ENCODE measurements at places on chromosomes 12 and 14.

GRCh38 chr12:62760779-62761178 is 174.2 kb downstream of the PPM1H start:
- DNase-seq, result no peak

GRCh38 chr14:103372552-103373304 is 12.5 kb upstream of the MARK3 start:
- no peak for DNase-seq

DNA sequence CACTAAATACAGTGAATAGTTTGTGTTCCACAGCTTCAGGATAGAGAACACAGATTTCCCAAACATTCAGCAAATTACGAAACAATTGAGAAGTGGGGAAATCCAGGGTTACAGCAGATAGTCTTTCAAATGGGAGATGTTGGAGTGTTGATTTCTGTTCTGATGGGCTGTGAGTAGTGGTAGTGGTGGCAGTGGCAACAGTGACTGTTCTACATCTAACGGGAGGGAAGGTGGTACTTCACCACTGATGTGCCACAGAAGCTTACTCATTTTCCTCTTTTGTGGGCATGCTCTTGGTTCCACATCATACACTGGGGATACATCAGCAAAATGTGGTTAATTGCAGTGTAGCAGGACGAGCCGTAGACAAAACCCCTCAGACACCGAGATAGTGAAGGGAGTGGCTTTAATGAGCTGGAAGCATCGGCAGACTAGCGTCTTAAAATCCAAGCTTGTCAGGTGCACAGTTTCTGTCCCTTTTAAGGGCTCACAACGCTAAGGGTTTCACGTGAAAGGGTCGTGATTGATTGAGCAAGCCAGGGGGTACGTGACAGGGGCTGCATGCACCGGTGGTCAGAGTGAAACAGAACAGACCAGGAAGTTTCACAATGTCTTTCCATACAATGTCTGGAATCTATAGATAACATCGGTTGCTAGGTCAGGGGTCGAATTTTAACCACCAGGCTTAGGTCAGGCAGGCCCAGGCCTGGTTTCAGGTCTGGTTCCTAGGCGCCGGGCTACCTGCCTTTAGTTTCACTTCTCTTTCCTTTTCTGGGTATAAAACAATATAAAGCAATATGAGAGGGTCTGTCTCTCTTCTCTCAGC is 330.6 kb upstream of the FBXO33 start:
- DNase-seq, result no peak

DNA sequence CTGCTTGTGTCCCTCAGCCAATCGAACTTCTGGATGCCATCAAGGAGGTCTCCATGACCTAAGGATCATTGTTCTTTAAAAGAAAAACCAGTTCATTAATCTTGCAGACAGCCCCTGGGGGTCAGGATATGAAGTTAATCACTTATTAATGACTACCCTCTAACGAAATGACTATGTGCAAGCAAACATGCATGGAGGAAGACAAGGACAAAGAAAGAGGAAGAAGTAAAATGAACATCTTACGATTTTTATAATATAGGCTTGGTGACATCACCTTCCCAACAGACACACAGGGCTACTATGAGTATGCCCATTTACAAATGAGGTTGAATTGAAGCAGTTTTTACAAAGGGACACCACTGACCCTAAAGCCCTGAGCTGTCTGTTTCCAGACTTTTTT is 111.1 kb upstream of the AMIGO2 start:
- DNase-seq, result no peak

- DNase-seq, result peak; percentile 72
These were observed 1.5 kb downstream of the COL2A1 start for GRCh38 chr12:48002773-48003218.

- peak; percentile 90 for DNase-seq
These were observed 74.3 kb downstream of the RFLNA start for GRCh38 chr12:124369055-124369826.

DNA sequence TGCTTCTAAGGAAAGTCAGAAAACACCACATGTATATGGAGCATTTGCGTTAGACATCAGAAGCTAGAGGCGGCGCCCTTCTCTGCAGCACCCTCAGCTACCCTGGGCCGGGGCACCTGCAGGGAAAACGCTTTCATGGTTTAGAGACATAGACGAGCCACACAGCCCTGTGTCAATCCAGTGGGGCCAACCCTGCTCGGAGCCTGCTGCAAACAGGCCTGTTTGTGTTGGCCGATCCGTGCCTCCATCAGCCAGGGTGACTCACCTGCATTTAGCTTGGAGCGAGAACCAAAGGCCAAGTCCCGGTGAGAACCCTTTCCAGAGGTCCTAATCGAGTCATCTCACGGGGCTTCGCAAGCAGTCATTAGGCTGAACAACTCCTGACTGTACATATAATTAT is 19.5 kb upstream of the FZD10 start:
- no peak for DNase-seq

DNA sequence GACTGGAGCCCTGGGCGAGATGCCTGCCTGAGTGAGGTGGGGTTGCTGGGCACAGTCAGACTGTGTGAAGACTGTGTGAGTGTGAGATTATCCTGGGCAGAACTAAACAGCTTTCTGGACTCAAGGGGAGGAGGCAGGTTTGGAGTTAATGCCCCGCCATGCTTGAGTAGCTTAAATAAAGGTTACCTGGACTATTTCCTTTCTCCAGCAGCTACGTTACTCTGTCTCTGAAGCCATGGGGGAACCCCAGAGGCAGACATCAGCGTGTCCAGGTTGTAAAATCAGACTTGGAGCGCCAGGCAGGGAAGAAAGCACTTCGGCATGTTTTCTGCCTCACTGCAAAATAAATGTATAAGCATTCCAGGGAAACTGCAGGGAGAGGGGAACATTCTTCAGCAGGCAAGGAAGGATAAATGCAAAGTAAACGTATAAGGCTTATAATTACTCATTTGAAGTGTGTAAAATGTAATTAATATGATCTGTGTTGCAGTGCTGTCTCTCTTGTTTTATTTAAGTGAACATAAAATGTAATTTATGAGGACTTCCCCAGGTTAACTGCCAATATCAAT is 129.7 kb downstream of the CHST11 start:
- no peak for DNase-seq

DNA sequence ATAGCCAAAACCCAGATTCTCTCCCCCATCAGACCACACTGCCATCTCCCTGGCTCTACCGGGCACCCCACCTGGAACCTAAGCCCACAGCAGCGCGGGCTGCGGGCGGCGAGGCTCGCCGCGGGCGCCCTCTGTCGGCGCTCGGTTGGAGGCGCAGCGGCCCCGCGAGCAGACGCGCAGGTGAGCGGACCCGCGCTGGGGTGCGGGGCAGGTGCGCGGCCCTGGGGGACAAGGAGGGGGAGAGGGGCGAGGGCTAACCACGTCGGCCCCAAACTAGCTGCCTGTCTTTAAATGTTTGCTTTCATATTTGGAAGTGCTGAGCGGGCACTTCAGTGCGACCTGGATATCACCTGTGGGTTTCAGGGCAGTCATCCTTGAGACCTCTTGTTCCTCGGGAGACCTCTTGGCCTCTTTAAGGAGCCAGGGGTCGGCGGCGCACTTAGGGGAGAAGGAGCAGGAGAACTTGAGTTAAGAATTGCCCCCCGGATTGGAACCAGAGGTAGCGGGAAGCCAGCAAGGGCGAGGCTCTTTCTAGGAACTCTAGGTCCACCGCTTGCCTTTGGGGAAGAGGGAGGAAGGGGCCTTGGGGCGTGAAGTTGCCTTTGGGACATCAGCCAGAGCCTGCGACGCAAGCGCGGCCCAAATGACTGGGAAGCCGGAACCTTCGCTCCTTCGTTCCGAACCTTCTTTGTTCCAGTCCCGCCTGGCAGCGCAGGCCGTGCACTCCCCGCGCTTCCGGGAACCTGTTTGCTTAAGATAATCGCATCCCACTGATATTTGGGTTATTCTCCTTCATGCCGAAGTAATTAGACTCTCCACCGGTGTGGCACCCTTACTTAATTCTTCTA is 78.7 kb downstream of the NEDD1 start:
- DNase-seq, result no peak

GRCh38 chr14:62934439-62934838 is 110.8 kb downstream of the KCNH5 start:
- no peak for DNase-seq

DNA sequence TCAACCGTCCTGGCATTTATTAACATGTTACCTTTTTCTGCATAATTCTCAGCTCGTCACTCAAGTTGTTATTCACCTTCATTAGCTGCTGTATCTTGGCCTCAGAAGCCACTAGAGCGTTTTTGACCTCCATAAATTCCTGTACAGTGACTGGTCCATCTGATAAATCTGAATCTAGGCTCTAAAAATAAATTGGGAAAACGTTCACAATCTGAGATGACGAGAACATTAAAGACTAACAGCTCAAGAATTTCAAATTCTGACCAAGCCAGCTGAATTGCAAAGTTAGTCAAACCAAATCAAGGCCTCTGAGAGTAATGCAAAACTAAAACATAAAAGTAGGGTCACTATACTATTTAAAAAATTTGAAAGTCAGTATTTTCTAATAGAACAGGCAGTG is 45.0 kb downstream of the GIT2 start:
- no peak for DNase-seq

DNA sequence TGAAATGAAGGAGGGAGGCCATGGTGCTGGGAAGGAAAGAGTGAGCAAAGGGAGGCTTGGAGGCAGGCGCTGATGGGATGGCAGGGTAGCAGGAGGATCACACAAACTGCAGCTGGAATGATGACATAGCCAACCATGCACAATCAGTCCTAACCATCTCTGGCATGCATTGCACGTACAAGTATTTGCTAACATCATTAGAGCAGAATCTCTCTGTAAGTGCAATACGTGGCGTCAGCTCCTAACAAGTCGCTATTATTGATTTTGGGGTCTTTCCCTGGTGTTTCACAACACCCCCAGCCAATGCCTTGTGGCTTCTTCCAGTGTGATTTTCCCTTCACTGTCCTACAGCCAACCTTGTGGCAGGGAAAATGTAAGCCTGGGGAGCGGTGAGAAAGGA is 18.5 kb downstream of the BDKRB1 start:
- no peak for DNase-seq

DNA sequence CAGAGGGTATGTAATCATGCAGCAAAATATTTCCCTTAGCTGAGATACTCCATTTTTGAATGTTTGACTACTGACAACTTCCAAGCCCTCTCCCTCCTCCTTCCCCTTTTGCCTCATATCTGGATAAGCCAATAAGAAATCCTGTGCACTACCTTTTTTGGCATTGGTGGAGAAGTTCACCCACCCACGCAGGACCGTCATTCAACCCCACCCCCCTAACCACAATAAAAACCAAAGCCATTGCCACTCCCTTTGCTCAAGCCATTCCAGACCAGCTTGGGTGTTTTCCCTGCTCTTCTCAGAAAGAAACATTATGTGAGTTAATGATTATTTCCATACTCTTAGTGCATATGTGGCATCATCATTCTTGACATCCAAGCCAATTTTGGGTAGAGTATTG is 176.7 kb downstream of the PTPN11 start:
- DNase-seq, result no peak

DNA sequence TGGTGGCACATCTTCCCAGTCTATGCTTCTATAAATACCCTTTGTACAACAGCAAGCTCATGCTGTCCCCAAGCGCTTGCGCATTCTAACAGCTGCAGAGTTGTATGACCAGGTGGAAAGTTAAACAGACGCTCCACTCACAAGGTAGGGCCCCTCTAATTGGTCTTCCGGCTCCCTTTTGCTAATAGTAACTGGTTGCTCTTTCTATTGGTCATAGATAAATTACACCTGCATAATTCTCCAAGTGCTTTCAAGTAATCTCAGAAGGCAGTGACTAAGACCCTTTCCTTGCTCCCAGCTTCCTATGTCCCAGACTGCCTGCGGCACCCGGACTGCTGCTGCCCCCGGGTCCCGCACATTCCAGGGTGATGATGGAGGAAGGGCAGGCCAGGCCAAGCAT is 6.1 kb upstream of the TSPAN9 start:
- no peak for DNase-seq

DNA sequence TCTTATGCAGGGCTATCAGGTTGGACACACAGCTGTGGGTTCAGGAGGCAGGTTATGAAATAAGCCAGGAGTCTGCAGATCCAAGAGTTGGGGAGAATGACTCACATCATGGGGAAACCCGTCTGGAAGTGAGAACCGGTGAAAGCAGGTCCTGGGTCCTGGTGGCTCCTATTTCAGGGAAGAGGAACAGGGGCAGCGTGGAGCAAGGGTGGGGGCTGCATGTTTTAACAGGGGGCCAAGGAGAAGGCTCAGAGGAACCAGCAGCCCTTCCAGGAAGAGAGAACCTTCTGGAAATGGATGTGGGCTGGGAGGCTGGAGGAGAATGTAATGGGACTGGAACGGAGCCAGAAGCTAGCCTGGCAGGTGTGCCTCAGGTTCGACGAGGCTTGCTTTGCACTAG is 7.8 kb upstream of the KRT74 start:
- no peak for DNase-seq

- DNase-seq, result no peak
These were observed 186.5 kb downstream of the CHST11 start for GRCh38 chr12:104643093-104643818.

DNA sequence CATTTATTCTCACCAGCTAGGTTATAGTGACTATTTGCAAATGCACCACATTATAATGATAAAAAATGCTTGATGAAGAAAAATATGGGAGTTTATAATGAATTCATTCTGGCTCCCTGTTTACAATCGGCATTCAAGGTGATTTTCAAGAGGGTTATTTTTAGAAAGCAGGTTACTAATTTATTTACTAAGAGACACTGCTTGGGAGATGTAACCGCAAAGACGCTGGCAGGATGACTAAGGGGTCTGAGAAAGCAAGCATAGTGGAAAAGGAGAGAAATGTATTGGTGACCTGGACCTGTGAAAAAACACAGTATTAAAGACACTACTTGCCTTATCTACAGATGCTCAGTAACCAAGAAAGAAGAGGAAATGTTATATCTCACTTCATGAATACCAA is 13.3 kb upstream of the PITPNM2 start:
- no peak for DNase-seq

- DNase-seq, result no peak
These were observed 42.9 kb downstream of the CMAS start for GRCh38 chr12:22088886-22089285.

DNA sequence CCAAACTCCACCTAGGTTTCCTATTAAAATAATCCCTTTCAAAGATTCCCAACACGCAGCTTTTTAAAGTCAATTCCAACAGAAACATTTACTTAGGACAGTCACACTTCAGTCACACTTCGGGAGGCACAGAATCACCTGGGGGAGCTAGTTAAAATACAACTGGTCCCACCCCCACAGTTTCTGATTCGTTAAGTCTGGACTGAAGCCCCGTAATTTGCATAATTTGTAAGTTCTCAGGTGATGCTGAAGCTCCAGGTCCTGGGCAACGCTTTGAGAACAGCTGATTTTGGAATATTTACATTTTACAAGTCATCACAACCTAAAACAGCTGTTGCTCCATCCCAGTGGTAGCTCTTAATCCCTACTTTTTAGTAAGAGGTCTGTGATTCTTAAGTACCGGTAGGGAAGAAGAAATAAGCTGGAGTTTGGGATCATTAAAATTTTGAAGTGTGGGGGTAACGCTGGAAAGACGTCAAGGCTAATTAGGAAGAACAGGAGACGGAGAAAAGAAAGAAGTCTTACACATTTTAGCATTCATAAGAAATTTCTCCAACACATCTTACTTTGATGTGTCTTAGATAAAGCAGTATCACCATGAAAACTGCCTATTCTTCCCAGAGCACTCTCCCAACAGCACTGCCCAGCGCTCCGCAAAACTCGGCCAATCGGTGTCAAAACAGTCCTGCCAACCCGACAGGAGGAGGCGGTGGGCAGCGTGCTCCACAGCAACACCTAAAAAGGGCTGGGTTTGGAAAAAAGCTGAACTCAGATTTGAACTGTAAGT is 1.1 kb downstream of the IPO8 start:
- DNase-seq, result peak; percentile 24
